Fibroblast of the aortic adventitia (primary cell): ENCODE measurements at places on chromosomes 1 and 21. TPM values are rescaled to one million over a fixed set of nuclear protein-coding genes. Genes with fewer than 3 reads are reported as not detected.
A peak's percentile ranks its signal among the peaks of the same experiment; 100 is the strongest.

GRCh38 chr1:226457307-226457712 lies 49.4 kb upstream of the PARP1 start:
- no peak for DNase-seq

DNA sequence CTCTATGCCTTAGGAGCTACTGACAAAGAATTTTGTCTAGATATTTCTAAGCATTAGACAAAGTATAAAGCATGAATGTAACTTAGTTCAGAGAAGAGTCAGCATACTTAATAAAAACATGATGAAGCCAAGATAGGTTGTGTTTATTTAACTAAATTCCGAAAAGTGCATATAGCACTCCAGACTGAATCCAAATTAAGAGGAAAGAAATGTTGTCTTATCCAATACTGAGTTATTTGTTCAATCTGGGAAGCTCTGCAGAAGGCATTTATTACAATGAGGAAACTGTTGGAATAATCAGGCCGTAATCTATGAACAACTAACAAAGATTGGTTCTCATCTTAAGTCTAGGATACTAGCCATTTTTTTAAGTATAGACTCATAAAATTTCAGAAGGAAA lies 100.2 kb downstream of the TNFSF18 start:
- no peak for DNase-seq

GRCh38 chr21:45543371-45543709 lies 1.1 kb upstream of the SLC19A1 start:
- DNase-seq: no peak

DNA sequence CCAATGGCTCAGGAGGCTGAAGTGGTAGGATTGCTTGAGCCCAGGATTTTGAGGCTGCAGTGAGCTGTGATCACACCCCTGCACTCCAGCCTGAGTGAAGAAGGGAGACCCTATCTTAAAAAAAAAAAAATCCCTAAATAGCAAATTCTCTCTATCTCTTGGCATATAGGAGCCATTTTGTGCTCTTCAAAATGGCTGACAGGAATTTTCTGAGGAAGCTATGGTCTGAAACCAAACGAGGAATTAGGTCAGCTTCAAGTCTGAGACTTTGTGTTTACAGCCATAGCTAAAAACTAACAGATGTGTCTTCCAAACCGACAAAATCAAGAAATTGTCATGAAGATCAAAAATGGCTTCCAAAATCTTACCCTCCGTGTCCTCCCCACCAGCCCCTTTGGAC lies 10.6 kb downstream of the CD247 start:
- no peak for DNase-seq

DNA sequence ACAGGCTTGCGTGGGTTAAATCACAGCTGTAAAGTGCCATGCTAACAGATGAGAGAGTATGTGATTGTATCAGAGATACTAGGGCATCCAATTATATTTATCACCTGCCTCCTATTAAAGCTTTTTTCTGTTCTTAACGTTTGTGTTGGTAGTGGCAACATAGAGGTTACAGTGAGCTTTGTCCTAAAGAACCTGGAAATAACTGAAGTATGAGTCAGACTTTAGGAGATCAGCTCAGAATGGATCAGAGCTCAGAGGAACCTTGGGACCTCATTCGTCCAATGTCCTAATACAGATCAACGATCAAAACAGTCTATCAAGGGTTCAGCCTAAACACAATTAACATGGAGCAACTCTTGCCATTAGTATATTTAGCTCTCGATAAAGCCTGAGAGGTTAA lies 81.0 kb downstream of the RGS7 start:
- no peak for DNase-seq

GRCh38 chr1:202324646-202325045 lies 17.1 kb downstream of the UBE2T start:
- DNase-seq: no peak

GRCh38 chr1:9628541-9629444 lies 22.7 kb upstream of the PIK3CD start:
- DNase-seq: no peak

- DNase-seq: peak; percentile 59
These were observed 12.3 kb downstream of the ARHGEF10L start for GRCh38 chr1:17551755-17552234.

- no peak for DNase-seq
These were observed 213.7 kb upstream of the VAMP3 start for GRCh38 chr1:7557301-7557891.

GRCh38 chr1:115262886-115263285 lies 75.2 kb downstream of the NGF start:
- peak; percentile 62 for DNase-seq

- DNase-seq: peak; percentile 27
These were observed 325.6 kb downstream of the DISC1 start for GRCh38 chr1:231952154-231952553.

DNA sequence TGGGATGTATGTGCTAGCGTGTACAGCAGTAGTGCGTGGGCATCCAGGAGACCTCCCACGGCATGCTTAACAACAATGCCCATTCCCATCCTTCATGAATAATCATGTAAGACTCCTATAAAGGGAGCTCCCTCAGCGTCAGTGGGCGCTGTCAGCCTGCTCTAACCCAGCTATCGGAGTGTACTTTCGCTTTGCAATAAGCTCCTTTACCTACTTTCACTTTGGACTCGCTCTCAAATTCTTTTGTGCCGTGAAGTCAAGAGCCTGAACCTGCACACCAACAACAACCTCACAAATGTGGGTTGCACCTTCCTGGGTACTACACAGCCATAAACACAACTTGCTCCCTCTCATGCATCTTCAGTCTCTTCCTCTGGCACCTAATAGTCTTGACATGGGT lies 114.8 kb upstream of the PAXBP1 start:
- DNase-seq: peak; percentile 3

- no peak for DNase-seq
These were observed 12.1 kb downstream of the METTL18 start for GRCh38 chr1:169782596-169782995.

DNA sequence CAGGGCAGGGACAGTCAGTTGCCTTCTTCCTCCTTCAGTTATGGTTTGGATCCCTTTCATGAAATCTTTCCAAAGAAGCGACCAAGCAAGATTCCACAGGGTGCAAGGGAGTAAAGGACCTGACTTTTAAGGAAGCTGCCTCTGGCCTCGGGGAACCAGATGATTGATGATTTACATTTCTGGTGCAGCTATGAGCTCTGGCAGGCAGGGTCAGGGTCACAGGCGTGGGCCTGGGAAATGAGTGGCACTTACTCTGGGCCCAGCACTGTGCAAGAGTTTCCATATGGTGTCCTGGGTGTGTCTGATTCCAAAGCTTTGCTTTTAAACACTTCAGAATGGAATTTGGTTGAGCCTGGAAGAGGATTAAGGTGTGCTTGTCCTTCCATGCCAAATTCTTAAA lies 7.2 kb upstream of the CRABP2 start:
- peak; percentile 67 for DNase-seq

GRCh38 chr1:183989078-183989577 lies 48.4 kb downstream of the COLGALT2 start:
- DNase-seq: peak; percentile 73

GRCh38 chr1:237235091-237235490 lies 193.1 kb downstream of the RYR2 start:
- DNase-seq: no peak

GRCh38 chr1:226526801-226527595 lies 21.6 kb upstream of the STUM start:
- DNase-seq: peak; percentile 29

GRCh38 chr1:223319905-223320580 lies 43.9 kb downstream of the SUSD4 start:
- no peak for DNase-seq

- peak; percentile 2 for DNase-seq
These were observed 44.5 kb downstream of the LRRC38 start for GRCh38 chr1:13469343-13469742.

DNA sequence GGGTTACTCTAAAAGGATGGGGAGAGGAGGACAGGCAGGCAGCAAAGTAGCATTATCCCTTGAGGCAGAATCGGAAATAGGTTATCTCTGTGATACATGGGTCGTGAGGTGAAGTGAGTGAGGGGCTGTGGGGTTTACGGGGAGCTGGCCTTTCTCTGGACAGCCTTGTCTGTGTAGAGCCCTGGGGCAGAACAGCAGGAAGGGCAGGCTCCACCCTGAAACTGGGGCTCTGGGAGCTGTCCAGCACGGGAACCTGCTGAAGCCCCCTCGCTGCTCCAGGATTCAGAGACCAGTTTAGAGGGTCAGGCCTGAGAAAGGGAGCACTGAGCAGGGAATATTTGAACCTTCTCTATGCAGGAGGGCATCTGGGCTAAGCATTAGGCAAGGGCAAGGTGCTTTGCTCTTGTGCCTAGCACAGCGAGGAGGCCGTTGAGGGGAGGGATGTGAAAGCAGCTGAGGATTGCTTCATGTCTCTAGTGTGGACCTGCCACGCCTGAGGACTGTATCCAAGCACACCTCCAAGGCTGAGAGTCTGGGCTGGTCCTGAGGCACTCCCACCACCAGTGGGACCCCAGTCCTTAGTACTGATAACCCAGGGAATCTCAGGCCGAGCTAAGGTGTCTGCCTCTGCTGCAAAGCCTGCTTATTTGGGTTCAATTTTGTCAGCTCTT lies 55.8 kb downstream of the NAV1 start:
- DNase-seq: peak; percentile 48

GRCh38 chr1:50426702-50427085 lies 3.5 kb upstream of the DMRTA2 start:
- no peak for DNase-seq

The BTG3 gene
- total RNA-seq: 43.7 and 122 TPM in 2 replicates

The LIN28A gene
- total RNA-seq: not detected in 2 replicates

The AMY1A gene
- total RNA-seq: not detected in 2 replicates

The GPR157 gene
- total RNA-seq: 1.6 and 2.2 TPM in 2 replicates

The SLC41A1 gene
- 20.9 and 27.1 TPM in 2 replicates for total RNA-seq

The OLIG2 gene
- total RNA-seq: not detected in 2 replicates

The CD5L gene
- not detected in 2 replicates for total RNA-seq
